NCI-H1417 (cell line): ENCODE measurements at places on chromosomes 12 and 14.
A peak's percentile ranks its signal among the peaks of the same experiment; 100 is the strongest.

GRCh38 chr12:43318021-43318420, 234.0 kb downstream of the ADAMTS20 start:
- DNase-seq, result no peak

DNA sequence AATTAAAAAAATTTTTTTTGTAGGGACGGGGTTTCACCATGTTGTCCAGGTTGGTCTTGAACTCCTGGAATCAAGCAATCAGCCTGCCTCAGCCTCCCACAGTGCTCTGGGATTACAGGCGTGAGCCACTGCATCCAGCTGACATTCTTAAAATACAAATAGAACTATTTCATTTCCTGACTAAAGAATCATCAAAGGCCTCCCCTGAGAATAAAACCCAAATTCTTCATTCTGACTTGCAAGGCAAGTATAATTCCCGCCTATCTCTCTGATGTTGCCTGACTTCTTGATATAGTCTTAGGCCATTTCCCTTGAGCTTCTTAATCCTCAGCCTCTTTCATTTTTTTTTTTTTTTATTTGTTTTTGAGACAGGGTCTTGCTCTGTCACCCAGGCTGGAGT, 4.4 kb upstream of the BICD1 start:
- no peak for DNase-seq

DNA sequence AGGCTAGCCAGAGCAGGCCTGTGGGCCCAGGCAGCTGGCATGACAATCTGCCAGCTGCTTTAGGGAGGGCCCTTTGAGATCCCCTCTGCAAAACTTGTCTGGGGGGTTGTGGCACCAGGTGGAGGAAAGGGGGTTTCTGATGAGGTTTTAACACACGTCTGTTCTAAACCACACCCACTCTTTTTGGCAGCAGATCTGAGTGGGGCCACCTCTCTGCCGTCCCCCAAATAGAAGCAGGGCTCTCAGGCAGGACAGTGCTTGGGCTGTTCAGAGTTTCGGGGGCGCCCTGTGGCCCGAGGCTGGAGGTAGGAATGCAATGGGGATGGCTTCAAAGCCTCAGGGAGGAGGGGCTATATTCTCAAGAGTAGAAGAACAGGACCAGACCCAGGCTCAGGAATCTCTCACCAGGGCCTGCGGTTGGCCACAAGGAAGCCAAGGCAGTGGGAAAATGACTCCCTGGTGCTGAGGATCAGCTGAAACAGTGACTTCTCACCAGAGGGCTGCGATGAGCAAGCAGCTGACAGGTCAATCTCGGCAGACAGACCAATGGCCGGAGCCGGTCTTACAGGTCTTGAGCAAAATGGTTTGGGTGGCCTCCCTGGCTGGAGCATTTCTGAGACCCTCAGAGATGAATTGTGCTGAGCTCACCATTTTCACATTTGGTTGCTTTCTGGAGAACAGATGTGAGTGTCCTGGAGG, 1.5 kb upstream of the KRT5 start:
- no peak for DNase-seq

GRCh38 chr14:51087031-51087441, 7.9 kb downstream of the TRIM9 start:
- no peak for DNase-seq

- peak; percentile 10 for DNase-seq
Observed at GRCh38 chr12:115983226-115983798, 294.2 kb downstream of the MED13L start.

- no peak for DNase-seq
Observed at GRCh38 chr14:93977790-93978581, 1.6 kb upstream of the ASB2 start.

- no peak for DNase-seq
Observed at GRCh38 chr12:112170376-112170775, 45.0 kb downstream of the TRAFD1 start.

- DNase-seq, result no peak
Observed at GRCh38 chr14:56173365-56173922, 55.2 kb downstream of the PELI2 start.

DNA sequence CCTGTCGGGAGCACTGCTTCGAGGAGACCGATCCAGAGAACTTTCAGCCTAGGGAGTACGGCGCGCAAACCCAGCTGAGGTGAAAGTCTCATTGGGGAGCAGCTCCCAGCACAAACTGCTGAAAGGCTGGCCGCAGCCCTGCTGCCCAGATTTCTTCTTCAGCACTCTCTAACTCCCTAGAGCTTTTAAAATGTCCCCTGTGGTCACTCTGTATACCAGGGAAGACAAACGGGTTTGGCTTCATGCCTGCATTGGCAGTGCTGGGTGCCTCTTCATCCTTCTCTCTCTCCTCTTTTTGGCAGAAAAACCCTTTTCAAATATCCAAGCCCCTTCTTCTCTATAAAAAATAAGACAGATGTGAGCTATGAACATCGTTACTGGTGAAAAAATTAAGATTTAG, 34.9 kb downstream of the BBS10 start:
- DNase-seq, result no peak

- DNase-seq, result no peak
Observed at GRCh38 chr12:12294215-12295005, 27.6 kb upstream of the LRP6 start.

GRCh38 chr14:72664651-72665050, 229.2 kb downstream of the DPF3 start:
- no peak for DNase-seq

GRCh38 chr12:97877404-97877803, 414.8 kb downstream of the RMST start:
- DNase-seq, result no peak

- no peak for DNase-seq
Observed at GRCh38 chr12:101781834-101782233, 42.6 kb upstream of the SYCP3 start.

DNA sequence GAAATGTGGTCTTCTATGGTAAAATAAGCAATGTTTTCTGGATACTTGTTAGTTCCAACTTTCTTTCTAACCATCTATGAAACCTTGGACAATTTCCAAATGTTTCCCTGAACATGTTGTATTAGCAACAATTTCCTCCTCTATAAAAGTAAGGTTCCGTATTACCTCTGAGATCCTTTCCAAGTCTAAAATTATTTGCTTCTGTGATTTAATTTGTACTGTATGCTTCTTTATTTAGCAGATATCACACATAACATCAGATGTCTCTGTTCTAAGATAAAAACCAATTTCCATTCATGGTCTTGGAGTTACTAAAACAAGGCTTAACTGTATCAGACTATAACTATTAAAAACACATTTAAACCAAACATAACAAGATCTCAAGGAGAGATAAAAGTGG, 177.2 kb downstream of the FOXA1 start:
- DNase-seq, result no peak

DNA sequence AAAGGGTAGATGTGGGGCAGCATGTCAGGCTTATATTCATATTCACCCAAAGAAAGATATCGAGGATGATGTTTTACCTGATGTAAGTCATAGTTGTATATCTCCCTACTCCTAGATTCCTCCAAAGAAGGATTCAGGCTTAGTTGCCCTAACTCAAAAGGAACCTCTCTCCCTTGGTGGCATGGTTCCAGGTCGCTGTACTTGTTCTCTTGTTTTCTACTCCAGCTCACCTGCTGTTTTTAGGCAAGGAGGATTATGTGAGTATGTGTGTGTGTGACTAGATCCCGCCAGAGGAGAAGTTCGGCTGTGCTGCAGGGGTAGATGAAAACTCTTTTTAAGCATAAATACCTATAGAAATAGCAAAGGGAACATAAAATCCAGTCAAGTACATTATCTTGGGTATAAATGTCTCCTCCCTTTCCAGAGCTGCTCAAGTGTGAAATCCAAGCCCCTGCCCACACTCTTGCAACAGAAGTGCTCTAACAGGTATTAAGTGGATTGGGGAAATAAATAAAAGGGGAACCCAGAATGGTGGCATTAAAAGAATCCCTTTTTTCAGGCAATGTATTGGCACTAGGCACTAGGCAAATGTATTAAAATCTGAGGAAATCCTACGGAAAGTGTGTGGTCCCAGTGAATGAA, 375.7 kb downstream of the ZFP36L1 start:
- DNase-seq, result no peak

DNA sequence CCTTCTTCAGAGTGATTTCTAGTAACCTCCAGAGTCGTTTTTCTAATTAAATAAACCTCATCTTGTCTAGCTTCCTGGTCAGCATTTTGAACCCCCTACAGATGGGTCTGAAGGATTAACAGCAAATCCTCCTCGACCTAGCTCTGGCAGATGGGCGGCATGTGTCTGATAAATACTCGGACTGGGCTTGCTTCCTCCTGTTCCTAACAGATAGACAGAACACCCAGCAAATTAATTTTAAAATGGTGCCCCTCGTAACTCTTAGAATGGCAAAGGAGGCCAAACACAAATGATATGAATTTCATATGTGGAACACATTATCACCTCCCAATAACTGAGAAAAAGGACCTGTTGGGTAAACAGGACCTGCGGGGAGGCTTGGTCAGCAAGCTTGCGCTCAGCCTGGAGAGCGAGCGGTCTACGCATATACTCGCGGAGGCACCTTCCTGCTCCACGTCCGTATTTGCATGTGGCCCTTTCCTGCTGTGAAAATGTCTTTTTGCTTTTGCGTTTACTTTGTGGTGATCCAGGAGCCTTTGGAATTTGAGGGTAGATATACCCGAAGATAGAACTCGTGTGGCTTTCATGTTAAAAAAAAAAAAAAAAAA, 79.6 kb downstream of the OTX2 start:
- DNase-seq, result no peak

DNA sequence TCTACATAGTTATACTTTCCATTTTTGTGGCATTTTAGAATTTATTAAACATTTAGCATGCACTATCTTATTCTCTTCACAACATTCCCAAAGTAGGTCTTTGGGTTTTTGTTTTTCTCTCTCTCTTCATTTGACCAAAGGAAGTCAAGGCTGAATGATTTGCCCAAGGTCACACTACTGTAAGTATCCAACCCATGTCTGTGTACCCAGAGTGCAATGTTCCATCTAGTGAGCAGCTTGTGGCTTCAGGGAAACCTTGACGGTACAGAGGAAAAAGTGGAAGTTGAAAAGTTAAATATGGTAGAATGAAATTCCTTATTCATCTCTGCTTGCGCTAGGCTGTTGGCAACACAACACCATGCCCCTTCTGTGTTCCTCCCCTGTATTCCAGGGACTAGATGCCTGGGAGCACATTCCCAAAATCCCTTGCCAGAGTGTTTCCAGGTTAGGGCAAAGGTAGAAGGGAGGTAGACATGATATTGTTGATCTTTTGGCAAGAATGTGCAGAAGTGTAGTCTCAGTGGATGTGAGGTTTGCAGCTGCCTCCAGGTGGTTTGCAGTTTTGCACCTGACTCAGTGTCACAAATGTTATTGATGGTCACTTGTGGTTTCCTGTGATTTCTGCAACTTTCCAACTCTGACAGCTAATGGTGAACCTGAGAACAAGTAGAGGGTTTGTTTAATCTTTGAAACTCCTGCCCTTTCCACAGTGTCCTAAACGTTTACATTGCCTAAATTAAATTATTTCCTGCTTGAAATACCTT, 196.7 kb downstream of the RMST start:
- no peak for DNase-seq

DNA sequence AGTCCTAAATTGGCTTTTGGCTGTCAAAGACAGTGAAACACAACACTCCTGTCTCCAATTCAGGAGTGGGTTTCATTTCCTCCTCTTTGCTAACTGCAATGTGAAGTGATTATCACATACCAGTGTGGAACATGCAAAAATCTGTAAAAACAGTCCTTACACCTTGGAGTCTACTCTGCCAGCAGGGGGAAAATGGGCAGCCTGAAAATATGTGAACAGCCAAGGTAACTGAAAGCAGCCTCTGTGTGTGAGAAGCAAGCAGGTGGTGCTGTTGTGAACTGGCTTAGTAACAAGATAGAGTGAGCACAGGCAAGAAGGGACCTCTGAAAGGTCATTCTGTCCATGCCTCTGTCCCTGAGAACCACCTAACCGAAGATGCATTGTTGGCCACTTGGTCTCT, 6.0 kb downstream of the PRMT8 start:
- peak; percentile 71 for DNase-seq

GRCh38 chr12:110270125-110270962, 10.7 kb upstream of the ATP2A2 start:
- peak; percentile 82 for DNase-seq

DNA sequence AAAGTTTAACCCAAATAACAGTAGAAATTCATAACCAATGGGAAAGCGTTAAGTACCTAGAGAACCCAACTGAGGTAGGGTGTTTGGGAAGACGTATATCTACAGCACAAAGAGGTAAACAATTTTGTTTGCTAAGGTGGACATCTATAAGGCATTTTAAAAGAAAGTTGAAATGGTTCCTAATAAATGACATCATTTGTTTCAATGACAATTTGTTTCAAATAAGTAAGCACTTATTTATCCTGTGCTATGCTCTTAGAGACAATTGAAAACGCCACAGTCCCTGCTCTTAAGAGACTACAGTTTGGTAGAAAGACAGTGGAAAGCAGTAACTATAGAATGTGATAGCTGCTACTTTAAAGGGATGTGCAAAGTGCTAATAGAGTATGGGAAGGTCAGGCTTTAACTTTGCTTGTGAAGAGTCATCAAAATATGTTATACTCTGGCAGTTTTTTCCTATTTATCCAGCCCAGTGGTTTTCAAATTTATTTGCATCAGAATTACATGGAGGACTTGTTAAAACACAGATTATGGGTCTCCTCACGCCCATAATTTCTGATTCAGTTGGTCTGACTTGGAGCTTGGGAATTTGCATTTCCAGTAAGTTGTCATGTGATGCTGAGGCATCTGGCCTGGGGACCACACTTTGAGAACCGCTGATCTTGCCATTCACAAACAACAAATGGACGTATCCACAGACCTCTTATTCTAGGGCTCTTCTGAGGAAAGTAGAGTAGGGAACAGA, 19.6 kb upstream of the SMCO2 start:
- DNase-seq, result no peak

DNA sequence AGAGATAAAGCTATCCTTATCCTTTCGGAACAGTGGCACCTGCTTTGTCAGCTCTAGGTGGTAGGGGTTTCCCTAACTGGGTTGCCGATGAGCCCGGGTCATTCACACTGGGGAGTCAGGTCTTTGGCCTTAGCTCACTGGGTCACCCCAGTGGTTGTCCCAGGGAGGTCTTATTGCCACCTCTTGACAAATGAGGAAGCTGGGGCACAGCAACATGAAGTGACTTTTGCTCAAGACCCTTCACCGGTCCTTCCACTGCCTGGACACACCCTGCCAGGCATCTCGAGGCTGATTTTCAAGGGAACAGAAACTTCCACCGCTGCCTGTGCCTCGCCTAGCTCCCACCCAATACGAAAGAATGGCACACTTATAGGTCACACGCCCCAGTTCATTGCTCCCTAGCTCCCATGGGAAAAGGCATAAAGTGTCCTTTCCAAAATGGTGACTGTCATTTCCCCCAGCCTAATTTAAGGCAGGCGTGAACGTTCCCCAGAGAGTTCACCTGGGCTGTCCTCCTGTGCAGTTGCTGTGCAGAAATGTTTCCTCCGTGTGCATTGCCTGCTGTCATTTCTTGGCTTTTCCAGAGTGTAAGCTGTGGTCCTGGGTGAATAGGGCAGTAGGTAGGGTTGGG, 156.1 kb upstream of the CCND2 start:
- no peak for DNase-seq

DNA sequence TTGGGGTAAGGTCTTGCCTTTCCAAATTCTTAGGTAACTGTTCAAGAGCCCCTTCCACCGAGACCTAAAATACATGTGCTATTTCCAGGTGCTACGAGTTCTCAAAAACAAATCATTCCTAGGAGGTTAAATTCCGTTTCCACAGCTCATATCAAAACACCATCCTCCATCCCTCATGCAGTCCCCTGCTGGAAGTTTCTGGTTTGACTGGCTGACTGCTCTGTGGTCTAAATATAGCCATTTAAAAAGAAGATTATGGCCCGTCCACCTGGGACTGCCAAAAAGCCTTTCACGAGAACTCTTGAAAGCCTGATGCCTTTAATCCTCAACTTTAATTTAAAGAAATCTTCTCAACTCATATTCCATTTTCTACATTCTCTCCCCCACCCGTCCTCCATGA, 201.5 kb upstream of the MYL2 start:
- peak; percentile 64 for DNase-seq
